ENCODE measurements at places on chromosomes 1 and 21. TPM values are rescaled to one million over a fixed set of nuclear protein-coding genes. Genes with fewer than 3 reads are reported as not detected.
A peak's percentile ranks its signal among the peaks of the same experiment; 100 is the strongest.

Gene BECN2
- total RNA-seq: not detected

Gene SPRR1A
- not detected for total RNA-seq

Gene PTGER3
- total RNA-seq: under 0.01 TPM

Gene FNBP1L
- 25.7 TPM for total RNA-seq

Gene KRTAP12-2
- not detected for total RNA-seq

Gene FABP3
- 0.79 TPM for total RNA-seq

Gene ST6GALNAC5
- 0.26 TPM for total RNA-seq

Gene OR10J5
- not detected for total RNA-seq

Gene CYYR1
- 1.1 TPM for total RNA-seq

Gene ZYG11A
- total RNA-seq: under 0.01 TPM

Gene LEFTY2
- not detected for total RNA-seq

DNA sequence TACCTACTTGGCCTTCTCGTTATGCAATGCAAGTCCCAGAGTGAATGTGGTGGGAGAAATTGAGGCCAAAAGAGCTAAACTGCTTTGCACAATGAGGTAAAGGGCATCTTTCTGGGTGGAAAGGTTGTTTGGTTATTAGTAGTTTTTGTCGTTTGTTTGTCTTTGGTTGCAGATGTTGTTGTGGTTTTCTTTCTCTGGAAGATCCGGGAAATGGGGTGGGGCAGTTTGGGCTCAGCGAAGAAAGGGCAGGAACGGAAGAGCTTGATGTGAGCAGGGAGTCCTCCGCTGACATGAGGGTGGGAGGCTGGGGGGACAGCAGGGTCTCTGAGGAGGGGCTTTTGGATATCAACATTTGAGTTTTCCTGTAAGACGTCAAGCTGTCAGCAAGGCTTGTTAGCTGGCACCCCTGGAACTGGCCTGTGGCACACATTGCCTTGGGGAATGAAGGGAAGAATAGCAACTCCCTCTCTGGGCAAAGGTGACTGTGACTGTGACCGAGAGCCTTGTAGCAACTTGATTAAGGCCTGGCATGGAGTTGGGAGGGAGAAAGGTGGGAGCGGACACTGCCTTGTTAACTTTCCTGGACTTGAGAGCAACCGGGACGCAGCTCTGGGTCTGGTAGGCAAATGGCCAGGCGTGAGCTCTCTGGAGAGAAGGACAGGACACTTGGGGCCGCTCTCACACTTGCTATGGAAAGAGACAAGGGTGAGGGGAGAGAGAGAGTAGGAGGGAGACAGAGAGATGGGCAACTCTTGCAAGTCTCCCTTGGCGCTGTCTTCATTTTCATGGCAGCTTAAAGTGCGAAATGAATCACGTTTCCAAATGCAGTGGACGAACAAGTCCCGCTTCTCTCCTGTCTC, 15.4 kb upstream of the OPRD1 start:
- DNase-seq: no peak

- no peak for DNase-seq
These were observed 9.2 kb downstream of the PDXK start for GRCh38 chr21:43728154-43728466.

- DNase-seq: peak; percentile 43
These were observed 9.3 kb upstream of the FCAMR start for GRCh38 chr1:206979379-206980043.

DNA sequence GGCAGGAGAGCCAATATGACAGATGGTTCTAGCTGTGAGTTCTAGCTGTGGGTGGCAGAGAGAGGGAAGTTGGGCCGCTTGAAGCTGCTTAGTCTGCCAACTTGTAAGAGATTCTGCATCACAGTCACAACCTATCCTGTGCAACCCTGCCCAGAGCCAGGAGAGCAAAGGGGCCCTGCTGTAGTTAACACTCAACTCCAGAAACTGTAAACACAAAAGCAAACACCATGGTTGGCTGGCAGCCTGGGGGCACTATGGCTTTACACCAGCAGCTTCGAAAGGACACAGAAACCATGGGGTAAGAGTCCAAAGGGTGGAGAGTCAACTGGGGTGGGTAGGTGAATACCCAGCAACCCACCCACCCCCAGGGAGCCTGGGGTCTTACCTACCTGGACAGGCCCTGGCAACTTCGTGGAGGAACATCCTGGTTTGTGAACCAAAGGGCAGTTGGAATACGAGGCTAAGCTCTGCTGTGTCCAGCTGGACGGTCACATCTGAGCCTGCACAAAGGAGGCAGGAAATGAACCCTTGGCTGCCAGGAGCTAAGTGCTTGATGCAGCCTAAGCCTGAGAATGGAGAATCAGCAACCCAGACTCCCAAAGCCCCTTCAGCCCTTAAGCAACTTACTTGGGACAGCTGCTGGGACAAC, 6.4 kb downstream of the INPP5B start:
- no peak for DNase-seq

DNA sequence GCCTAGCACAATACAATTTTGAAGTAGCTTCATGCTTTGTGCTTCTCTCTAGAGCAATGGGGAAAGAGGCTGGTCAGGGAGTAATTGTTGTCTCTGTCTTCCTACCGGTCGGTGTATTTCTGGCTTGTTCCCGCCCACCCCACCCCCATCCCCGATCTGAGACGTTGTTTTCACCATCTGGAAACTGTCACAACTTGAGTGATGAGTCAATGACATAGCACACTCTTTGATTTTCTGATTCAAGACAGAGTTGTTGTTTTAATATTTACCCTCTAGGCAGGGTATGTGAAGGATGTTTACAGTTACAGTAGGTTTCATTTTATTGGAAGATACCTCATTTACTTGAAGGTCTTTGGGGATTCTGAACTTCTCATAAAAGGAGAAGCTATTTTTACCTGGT, 7.0 kb downstream of the IL12RB2 start:
- DNase-seq: peak; percentile 43

- DNase-seq: no peak
These were observed 198.7 kb upstream of the PBX1 start for GRCh38 chr1:164360265-164360664.

DNA sequence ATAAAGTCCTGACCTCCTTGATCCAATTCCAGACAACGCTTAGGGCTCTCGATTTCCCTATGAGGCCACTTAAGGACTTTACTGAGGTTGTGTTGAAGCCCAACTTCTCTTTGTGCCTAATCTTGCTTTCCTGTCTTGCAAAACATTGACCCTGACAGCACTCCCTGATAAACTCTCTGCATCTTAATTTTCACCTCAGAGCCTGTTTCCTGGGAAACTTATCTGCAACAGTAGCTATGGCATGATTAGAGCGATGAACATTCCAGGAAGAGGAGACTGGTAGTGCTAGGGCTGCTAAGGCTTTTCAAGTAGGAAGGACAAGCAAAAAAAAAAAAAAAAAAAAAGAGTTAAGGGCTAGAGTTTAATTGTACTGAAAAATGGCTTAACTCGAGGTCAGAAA, 118.9 kb downstream of the RGS21 start:
- no peak for DNase-seq

GRCh38 chr1:151920149-151920548, 10.8 kb upstream of the THEM4 start:
- no peak for DNase-seq

- no peak for DNase-seq
These were observed 481.0 kb downstream of the OMA1 start for GRCh38 chr1:58065520-58065919.

GRCh38 chr1:7769673-7770412, 1.3 kb upstream of the VAMP3 start:
- DNase-seq: no peak

GRCh38 chr1:7447093-7447492, 324.0 kb upstream of the VAMP3 start:
- no peak for DNase-seq

DNA sequence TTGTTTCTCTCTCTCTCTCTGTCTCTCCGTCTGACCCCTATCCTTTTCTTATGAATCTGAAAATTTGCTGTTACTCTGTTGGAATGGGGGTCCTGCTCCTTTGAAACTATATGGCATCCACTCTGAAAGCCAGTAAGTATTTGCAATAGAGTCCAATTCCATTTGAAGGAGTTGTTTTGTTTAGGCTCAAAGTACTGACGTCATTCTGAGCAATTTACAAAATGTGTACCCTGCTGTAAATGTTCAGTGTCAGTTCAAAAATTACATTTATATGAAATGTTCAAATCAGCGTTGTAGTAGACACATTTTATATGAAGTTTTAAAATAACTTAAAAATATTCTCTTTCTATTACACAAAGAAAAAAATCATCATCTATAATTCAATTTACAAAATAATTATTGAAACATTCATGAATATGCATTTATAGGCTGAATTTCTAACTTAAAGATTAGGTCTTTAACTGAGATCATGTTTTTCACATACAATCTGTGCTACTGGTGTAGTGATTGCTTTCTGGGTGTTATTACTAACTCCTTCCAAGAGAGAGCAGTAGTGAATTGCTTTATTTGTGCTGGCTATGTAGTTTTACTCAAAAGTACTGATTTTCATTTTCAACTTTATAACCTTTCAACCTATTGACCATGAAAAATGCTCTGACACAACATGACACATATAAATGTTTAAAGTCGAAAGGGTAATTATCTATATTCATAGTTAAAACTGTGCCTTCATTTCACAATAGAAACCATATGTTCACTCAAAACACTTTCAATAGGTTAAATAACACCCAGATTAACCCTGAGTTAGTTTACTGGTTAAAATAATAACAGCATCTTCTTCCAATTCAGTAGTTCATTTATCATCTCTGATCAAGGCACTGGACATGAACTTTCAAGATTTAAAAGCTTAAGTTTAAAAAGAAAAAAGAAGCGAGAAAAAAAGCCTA, 253.1 kb upstream of the ADGRL4 start:
- DNase-seq: peak; percentile 48

DNA sequence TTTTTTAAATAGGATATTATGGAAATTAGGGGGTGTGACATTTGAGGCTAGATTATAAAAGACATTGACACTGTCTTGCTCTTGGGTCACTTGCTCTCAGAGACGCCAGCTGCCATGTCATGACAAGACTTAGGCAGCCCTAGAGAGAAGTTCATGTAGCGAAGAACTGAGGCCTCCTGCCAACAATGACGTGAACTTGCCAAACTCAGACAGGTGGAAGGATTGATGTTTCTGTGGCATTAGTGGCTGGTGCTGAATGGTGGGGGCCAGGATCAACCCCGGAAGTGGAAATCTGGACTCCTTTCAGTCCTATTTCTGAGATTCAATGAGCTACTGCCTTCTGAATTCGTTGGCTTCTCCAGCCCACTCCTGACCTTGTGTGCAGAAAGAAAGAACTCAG, 14.7 kb downstream of the NCF2 start:
- DNase-seq: no peak

DNA sequence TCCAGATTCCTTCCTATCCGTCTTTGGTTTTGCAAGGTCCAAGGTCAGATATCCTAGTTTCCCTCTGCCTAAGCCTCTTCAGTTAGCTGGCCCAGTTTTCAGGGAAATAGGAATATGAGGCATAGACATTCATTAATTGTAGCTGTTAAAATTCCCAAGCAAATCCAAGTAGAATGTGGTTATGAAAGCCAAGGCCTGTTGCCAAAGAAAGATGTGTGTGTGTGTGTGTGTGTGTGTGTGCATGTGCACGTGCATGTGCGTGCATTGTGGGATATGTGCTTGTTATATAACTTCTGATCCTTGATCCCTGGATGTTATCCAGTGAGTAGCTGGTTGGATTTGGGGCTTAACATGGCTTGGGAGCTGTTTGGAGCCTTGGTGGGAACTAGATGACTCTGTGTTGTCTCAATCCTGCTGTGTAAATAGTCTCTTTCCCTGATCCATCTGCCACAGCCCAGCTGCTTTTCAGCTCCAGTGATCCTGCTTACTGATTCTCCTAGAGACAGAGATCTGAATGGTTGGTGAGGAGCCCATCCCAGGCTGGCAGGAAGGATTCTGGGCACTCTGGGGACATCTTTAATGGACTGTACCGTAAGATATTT, 70.6 kb upstream of the GCLM start:
- DNase-seq: peak; percentile 25

Data from bronchial epithelial cell (primary cell).